ENCODE measurements at places on chromosomes 6 and 20. TPM values are rescaled to one million over a fixed set of nuclear protein-coding genes. Genes with fewer than 3 reads are reported as not detected.

Gene SSTR4
- 0.12 TPM for total RNA-seq

Gene GSTA3
- total RNA-seq: not detected

Gene TSPO2
- total RNA-seq: not detected

Gene ZNF334
- not detected for total RNA-seq

Gene PKIB
- total RNA-seq: 0.78 TPM

Gene LINC00237
- total RNA-seq: not detected

Gene CPXM1
- total RNA-seq: not detected

Gene PCSK2
- total RNA-seq: not detected

Gene MMS22L
- 9.5 TPM for total RNA-seq

Gene PAQR8
- 1.1 TPM for total RNA-seq

Gene CST5
- not detected for total RNA-seq

Gene GPR6
- not detected for total RNA-seq

Gene LAMP5
- 0.05 TPM for total RNA-seq

Gene MUC22
- total RNA-seq: 0.03 TPM

Gene LCA5
- total RNA-seq: 1.0 TPM

Gene SLC4A11
- 7.5 TPM for total RNA-seq

Gene SLC22A2
- total RNA-seq: not detected

Gene POM121L2
- total RNA-seq: 0.04 TPM

Gene SPEF1
- total RNA-seq: 2.5 TPM

Gene SLC12A5
- 15.1 TPM for total RNA-seq

Gene BIRC7
- 4.7 TPM for total RNA-seq

Gene ANGPT4
- total RNA-seq: 0.01 TPM

Gene DBNDD2
- 28.9 TPM for total RNA-seq

Gene OTOR
- total RNA-seq: not detected

Gene MROH8
- total RNA-seq: 1.3 TPM

Gene TNNC2
- not detected for total RNA-seq
